ENCODE measurements at places on chromosomes 1 and 21. TPM values are rescaled to one million over a fixed set of nuclear protein-coding genes. Genes with fewer than 3 reads are reported as not detected.

DNA sequence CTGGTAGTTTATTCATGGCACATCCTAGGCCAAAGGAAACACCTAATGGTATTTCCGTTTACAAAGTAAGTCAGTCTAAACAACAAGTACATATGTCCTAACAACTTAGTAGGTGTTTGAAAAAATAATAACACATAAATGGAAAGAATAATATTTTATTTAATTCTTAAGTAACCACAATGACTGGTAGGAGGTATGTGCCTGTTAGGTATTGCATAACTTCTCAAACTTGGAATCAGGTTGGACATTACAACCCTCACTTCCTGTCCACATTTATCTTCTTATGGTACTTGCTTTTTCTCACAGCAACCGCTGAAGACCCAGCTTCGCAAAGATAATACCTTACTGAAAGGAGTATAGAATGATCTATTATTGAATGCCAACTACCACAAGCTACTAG is 64.2 kb downstream of the VPS13D start:
- no peak for DNase-seq

- peak; percentile 82 for DNase-seq
Observed at GRCh38 chr1:58739856-58740466, 40.1 kb upstream of the MYSM1 start.

- DNase-seq: peak; percentile 83
Observed at GRCh38 chr1:210143465-210144062, 89.0 kb upstream of the SERTAD4 start.

The ADORA3 gene
- not detected for total RNA-seq

GRCh38 chr1:107443027-107443426 is 302.2 kb downstream of the NTNG1 start:
- no peak for DNase-seq
